ENCODE measurements at places on chromosomes 6 and 20.

GRCh38 chr20:38857703-38858102, 52.2 kb downstream of the PPP1R16B start:
- no peak for DNase-seq

GRCh38 chr6:20129290-20130088, 82.8 kb downstream of the MBOAT1 start:
- DNase-seq: no peak

- DNase-seq: no peak
These were observed 93.5 kb downstream of the MAP3K7 start for GRCh38 chr6:90493332-90493731.

DNA sequence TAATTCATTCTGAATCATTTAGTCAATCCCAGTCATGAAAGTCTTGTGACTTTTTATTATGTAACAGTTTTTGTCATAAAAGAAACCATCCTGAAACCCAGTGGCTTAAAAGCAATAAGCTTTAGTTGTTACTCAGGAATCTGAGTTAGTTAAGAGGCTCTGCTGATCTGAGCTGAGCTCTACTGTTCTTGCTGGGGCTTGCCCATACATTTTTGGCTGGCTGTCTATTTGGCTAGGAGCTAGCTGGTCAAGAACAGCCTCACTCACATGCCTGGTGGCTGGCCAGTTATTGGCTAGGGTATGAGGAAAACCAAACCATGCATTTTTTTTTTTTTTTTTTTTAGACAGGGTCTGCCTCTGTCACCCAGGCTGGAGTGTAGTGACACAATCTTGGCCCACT, 10.6 kb downstream of the TCF21 start:
- no peak for DNase-seq

DNA sequence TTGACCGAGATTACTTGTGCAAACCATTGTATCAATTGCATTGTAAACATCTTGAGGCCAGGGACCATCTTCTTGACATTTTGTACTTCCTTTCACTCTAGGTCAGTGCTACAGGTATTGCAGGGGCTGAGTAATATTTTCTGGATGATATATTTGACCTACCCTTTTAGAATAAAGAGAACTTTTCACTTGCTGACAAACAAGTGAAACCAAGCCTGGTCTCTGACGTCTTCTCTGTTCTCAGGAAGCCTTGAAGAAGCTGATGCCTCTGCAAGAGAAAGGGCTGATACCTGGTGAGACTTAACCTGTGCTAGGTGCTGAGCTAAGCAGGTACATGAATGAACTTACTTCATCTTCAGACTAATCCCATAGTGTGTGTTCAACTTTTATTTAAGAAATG, 60.5 kb upstream of the GGTLC1 start:
- no peak for DNase-seq
